Activated CD8-positive, alpha-beta T cell treated with anti-CD3 and anti-CD28 coated beads for 36 hours (primary cell): ENCODE measurements at places on chromosomes 3 and 15. TPM values are rescaled to one million over a fixed set of nuclear protein-coding genes. Genes with fewer than 3 reads are reported as not detected.

Gene ACAN
- not detected for total RNA-seq

DNA sequence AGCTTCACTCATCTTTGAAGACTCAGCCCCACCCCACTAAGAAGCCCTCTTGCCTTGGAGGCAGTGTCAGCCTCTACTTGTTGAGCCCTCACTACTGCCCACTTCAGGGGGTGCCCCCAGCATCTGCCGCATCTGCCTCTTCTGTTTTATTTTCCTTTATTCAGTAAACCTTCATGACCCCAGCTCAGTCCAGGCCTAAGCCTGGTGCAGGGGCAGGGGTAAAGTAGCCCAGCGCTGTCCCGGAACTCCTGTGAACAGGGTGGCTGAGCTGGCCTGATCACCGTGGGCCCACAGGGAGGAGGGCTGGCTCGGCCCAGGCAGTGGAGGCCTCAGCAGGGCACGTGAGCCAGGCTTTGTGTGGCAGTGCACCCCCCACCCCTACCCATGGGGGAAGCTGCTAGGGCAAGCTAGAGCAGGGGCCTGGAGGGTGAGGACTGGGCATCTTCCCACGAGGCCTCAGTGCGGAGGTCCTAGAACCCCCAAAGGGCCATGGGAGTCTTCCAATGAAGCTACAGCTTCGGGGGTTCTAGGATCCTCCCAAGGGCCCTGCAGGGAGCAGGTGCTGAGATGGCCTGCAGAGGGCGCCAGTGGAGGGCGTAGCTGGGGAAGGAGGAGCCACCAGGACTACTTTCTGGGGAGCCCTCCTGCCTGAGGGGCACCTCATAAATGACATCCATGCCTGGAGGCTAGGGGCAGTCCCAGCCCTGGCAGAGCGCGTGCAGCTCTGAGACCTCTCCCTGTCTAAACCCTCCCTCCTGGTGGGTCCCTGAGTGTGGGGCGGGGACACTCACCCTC, 36.0 kb downstream of the TSPAN3 start:
- H3K36me3 ChIP-seq: peaks cover 37% of the 10 kb centered on the region
- H3K27ac ChIP-seq: peak overlapping the region; percentile 20
- H3K27me3 ChIP-seq: no peaks in the 10 kb centered on the region

DNA sequence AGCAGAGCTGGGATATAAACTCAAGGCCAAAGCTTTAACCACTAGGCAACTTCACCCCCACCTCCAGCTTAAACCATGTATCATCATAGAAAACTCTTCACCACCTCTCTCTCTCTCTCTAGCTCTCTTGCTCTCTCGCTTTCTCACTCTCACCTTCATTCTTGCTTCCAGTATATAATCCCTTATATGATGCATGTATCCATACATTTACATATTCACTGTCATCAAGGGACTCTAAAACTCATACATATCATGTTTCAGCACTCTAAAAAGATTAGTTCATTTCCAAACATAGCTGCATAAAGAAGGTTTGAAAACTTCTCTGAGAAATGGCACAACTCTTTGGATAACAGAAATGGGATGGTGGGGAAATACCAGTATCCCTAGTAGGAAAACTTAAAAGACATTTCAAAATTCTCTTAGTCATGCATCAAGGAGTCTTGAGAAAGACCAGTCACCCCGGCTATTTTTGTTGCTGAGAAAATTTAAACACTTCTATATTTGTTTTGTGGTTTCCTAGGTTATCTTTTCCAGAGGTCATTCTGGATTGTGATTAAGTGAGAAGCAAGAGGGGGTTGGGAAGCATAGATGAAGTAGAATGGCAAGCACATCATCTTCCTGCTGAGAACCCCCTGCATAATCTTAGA, 447.8 kb upstream of the THBS1 start:
- no peak overlapping the region for H3K27ac ChIP-seq
- no peak overlapping the region for H3K4me3 ChIP-seq
- H3K27me3 ChIP-seq: peaks cover 14% of the 10 kb centered on the region
- H3K36me3 ChIP-seq: no peaks in the 10 kb centered on the region

DNA sequence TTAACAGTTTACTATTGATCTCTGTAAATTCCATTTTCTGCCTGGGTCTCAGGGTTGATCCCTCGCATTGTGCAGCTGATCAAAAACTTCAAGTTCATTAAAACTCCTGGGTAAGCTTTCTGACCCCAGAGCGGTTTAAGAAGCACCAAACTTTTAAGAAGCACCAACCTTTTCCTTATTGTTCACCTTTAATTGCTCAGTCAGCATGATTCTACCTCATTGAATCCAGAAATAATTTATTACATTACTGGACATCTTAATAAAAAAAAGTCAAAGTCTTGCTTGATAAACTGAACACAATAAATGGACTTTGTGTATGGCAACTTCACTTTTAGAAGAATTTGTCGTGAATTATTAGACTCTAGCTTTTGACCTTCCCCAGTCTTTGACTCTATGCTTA, 46.9 kb downstream of the HDGFL3 start:
- no peak overlapping the region for H3K27ac ChIP-seq
- H3K27me3 ChIP-seq: no peaks in the 10 kb centered on the region
- no peak for DNase-seq
- peaks cover 13% of the 10 kb centered on the region for H3K36me3 ChIP-seq
- H3K4me3 ChIP-seq: no peak overlapping the region

DNA sequence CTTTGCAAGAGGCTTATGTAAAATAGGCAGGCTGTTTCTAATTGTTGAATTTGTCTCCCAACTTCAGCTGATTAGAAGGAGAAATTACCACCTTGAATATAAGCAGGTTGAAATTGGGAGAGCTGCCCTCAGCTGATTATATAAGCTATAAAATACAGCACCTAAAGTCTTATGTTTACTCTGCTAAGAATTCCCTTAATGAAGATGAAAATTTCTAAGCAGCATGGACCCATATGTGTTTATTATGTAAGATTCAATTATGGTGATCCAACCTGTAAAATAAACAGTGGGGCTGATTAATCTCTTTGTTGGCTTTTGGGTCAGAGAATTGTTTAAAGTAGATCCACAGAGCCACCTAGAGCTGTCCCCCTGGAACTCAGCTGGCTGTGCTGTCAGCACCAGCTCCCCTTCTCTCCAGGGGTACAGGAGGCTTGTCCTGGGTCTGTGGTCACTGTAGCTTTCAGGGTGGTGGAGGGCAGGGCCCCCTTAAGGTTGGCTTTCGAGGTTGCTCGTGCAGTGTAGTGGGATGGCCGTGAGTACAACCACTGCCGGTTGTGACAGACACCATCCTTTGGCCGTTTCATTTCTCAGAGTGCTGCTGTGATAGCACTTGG, 9.5 kb downstream of the SLCO3A1 start:
- no peak overlapping the region for H3K27ac ChIP-seq
- no peak for DNase-seq
- H3K4me1 ChIP-seq: peaks cover 55% of the 10 kb centered on the region
- no peaks in the 10 kb centered on the region for H3K27me3 ChIP-seq

DNA sequence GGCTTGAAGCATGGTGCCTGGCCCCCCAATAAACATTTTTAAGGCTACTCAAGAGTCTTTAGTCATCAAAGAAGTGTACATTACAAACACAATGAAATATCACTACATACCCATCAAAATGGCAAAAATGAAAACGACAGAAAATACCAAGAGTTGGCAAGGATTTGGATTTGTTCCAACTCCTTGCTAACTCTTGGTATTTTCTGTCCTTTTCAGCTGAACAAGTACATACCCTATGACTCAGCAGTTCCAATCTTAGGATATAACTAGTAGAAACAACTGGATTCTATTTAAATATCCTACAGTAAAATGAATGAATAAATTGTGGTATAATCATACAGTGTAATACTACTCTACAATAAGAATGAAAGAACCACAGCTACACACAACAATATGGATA, 25.1 kb upstream of the GABPB1 start:
- no peaks in the 10 kb centered on the region for H3K27me3 ChIP-seq
- H3K4me3 ChIP-seq: no peak overlapping the region
- no peaks in the 10 kb centered on the region for H3K36me3 ChIP-seq
- peaks cover 18% of the 10 kb centered on the region for H3K4me1 ChIP-seq

DNA sequence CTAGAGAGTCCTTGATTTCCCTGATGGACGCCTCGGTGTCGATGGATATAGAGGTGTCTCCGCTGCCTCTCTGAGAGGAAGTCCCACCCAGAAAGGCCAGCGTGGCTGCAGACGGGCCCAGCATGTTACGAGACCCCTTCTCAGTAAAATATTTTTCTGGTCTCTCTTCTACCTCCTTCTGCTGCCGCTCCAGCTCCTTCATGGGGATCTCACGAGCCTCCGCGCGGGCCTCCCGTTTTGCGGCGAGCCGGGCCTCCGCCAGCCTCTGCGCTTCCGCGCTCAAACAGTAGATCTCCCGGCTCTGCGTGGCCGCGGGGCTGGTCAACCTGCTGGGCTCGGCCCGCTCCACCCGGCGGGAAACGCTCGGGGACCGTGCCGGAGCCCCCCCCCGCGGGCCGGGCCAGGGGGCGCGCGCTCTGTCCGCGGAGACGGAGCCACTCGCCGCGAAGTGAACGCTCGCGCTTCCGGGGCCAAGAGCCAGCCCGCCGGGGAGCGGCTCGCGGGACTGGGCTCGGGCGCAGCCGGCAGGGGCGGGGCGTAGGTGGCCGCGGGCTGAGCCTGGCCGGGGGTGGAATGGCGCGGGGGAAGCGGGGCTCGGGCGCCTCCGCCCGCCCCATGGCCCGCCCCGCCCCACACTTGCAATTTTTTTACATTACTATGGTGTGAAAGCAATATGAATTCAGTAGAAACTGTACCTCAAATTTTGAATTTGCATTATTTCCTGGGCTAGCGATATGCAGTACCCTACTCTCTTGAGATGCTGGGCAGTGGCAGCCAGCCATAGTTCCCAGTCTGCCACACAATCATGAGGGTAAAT, 10.2 kb upstream of the KCNMB3 start:
- DNase-seq: peak; percentile 69
- H3K36me3 ChIP-seq: no peaks in the 10 kb centered on the region
- peaks cover 15% of the 10 kb centered on the region for H3K4me1 ChIP-seq
- peaks cover 3% of the 10 kb centered on the region for H3K27me3 ChIP-seq
- peak overlapping the region; percentile 76 for H3K4me3 ChIP-seq

Gene TMA7
- 312 TPM for total RNA-seq

DNA sequence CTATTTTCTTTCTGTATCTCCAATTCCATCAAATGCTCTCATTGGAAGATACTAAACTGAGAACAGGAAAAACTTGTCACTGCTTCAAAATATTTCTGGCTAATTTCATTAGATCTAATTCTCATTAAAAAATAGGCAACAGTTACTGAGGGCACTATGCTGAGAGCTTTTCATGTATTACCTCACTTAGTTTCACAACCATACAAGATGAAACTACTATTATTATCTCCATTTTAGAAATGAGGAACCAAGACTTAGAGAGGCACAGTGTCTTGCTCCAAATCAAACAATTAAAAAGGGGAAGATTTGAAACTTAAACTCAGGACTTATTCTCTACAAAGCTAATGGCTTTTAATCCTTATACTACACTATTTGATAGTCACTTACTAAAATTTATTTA, 7.2 kb upstream of the OTOL1 start:
- no peak overlapping the region for H3K27ac ChIP-seq
- no peak for DNase-seq
- H3K4me1 ChIP-seq: no peaks in the 10 kb centered on the region
- peaks cover 7% of the 10 kb centered on the region for H3K27me3 ChIP-seq
- no peaks in the 10 kb centered on the region for H3K36me3 ChIP-seq

DNA sequence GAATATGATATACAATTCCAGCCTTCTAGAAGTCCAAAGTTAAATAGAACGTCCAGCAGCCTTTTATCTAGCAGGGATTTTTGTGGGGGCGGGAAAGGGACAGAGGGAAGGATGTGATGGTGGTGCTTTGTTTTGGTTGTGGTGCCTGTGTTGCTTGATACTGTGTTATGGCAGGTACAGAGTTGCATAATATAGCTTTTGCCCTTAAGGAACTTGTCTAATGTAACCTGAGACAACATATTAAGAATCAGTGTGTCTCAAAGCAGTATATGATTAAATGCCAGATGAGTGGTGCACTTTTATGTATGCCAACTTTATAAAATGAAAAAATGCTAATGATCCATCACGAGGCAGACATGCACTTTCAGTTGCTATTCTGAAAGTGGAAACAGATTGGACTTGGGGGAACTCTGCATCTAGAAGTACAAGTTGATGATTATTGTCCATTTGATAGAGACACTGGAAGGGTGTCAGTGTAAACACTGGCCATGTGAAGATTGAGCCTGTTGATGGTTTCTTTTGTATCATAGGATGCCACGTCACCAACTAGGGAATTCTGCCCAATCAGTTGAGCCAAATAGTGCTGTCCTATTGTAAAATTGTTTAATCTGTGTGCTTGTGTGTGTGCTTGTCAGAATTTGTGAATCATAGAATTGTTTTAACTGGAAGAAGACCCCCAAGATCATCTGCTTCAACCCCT, 23.0 kb downstream of the NEO1 start:
- no peak for DNase-seq
- no peak overlapping the region for H3K27ac ChIP-seq
- no peaks in the 10 kb centered on the region for H3K27me3 ChIP-seq
- H3K4me3 ChIP-seq: no peak overlapping the region
- H3K36me3 ChIP-seq: no peaks in the 10 kb centered on the region
- H3K4me1 ChIP-seq: no peaks in the 10 kb centered on the region

- H3K4me1 ChIP-seq: no peaks in the 10 kb centered on the region
- no peaks in the 10 kb centered on the region for H3K36me3 ChIP-seq
- H3K4me3 ChIP-seq: no peak overlapping the region
- H3K27ac ChIP-seq: no peak overlapping the region
- H3K27me3 ChIP-seq: no peaks in the 10 kb centered on the region
Observed at GRCh38 chr3:134576426-134576825, 74.4 kb downstream of the KY start.

GRCh38 chr15:54208786-54209185, 230.5 kb downstream of the UNC13C start:
- H3K27me3 ChIP-seq: no peaks in the 10 kb centered on the region
- no peak overlapping the region for H3K27ac ChIP-seq
- no peak overlapping the region for H3K4me3 ChIP-seq
- H3K36me3 ChIP-seq: no peaks in the 10 kb centered on the region
- no peak for DNase-seq

DNA sequence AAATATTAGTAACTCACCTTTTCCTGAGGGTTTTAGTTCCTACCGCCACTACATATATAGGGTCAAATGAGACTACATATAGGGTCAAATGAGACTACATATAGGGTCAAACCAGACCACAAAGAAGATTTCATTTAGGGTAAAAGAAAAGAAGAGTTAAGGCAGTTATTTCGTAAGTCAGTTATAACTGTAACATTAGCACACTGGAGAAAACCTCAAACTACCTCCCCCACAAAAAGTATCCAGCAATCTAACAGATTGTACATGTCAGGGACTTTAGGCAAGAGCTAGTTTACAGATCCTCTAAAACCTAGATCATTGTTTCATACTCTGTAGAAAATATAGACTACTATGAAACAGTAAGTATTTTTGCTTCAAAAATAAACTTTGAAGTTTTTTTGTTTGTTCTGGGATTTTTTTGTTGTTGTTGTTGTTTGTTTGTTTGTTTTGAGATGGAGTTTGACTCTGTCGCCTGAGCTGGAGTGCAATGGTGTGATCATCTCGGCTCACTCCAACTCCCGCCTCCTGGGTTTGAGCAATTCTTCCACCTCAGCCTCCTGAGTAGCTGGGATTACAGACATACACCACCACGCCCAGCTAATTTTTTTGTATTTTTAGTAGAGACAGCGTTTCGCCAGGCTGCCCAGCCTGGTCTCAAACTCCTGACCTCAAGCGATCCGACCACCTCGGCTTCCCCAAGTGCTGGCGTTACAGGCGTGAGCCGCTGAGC, 92.4 kb upstream of the CGNL1 start:
- H3K27ac ChIP-seq: no peak overlapping the region
- H3K27me3 ChIP-seq: no peaks in the 10 kb centered on the region
- H3K36me3 ChIP-seq: peaks cover 42% of the 10 kb centered on the region
- peaks cover 5% of the 10 kb centered on the region for H3K4me1 ChIP-seq

- no peaks in the 10 kb centered on the region for H3K36me3 ChIP-seq
- peaks cover 5% of the 10 kb centered on the region for H3K4me1 ChIP-seq
- no peaks in the 10 kb centered on the region for H3K27me3 ChIP-seq
- peak overlapping the region; percentile 65 for H3K4me3 ChIP-seq
- H3K27ac ChIP-seq: no peak overlapping the region
- DNase-seq: no peak
Observed at GRCh38 chr3:46846624-46847542, 16.4 kb downstream of the MYL3 start.
